ENCODE measurements at places on chromosomes 12 and 14.

DNA sequence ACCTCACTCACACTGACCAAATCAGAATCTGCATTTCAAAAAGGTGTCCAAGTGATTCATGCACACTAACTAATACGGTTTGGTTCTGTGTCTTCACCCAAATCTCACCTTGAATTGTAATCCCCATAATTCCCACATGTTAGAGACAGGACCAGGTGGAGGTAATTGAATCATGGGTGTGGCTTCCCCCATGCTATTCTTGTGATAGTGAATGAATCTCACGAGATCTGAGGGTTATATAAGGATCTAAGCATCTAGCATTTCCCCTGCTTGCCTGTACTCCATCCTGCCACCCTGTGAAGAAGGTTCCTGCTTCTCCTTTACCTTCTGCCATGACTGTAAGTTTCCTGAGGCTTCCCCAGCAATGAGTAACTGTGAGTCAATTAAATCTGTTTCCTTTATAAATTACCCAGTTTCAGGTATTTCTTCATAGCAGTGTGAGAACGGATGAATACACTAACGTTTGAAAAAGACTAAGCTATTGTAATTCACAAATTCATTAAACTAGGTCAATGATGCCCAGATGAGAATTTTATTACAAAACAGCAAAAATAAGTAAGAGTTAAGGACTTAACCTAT is 759.1 kb downstream of the GALC start:
- no peak for DNase-seq

DNA sequence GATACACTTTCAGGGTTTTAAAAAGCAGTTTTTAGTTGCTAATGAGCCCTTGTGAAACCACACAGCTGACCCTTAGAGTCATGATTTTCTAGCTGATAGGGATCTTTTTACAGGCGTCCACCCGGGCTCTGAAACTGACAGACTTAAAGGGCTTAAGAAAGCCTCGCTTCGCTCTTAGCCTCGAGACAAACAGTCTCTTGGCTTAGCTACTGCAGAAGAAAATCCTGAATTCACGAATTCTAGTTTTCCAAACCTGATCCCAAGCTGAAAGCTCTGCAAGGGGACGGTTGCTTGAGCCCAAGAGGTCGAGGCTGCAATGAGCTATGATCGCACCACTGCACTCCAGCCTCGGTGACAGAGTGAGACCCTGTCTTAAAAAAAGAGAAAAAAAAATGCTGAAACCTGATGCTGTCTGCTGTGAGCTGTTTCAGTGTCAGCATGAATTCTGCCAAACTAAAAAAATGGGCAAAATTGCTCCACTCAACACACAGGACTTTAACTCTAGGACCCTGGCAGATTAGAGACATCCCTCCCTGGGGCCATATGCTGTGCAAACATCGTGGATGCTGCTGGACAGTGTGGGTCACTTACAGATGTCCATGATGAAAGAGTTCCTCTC is 3.1 kb upstream of the HPD start:
- no peak for DNase-seq

- DNase-seq = no peak
These were observed 37.5 kb downstream of the CDC42BPB start for GRCh38 chr14:103019826-103020225.

- DNase-seq = no peak
These were observed 47.7 kb downstream of the IL31 start for GRCh38 chr12:122126342-122126635.

- no peak for DNase-seq
These were observed 303.5 kb upstream of the RTL1 start for GRCh38 chr14:101207041-101207440.

- DNase-seq = no peak
These were observed 7.8 kb downstream of the KRT76 start for GRCh38 chr12:52769354-52769753.

GRCh38 chr12:107464644-107465043 is 221.0 kb upstream of the PWP1 start:
- DNase-seq = no peak

DNA sequence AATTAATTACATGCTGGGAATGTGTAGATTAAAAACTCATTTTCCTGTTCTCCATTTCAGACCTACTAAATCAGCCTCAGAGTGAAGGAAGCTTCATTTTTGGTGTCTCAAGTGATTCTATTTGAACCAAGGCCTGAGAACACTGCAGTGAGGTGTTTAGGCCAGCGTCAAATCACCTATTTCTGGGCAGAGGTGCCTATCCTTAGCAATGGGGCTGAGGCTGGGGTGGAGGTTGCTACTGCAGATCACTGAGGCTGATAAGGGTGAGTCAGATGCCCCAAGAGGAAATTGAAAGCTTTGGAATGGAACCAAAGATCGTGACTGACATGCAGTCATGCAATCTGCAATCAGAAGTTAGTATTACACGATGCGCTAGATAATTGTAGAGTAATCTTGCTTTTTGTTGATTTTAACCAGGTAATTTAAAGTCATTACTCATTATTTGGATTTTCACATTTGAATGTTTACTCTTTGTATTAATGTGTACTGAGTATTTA is 4.4 kb downstream of the TXNRD1 start:
- DNase-seq = no peak

DNA sequence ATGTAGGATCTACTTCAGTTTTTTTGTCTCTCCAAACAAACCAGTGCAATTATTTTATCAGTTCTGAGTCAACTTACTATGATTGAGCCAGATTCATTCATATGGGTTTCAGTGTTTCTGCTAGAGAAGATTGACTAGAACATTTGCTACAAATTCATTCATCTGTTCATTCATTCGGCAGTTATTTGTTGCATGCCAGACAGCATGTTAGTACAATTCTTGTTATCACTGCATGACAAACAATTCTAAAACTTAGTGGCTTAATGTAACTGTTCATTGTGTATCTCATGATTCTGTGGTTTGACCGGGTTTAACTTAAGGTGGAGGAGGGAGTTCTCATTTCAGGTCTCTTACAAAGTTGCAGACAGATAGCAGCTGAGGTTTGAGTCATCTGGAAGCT is 52.3 kb downstream of the POLR3B start:
- no peak for DNase-seq

DNA sequence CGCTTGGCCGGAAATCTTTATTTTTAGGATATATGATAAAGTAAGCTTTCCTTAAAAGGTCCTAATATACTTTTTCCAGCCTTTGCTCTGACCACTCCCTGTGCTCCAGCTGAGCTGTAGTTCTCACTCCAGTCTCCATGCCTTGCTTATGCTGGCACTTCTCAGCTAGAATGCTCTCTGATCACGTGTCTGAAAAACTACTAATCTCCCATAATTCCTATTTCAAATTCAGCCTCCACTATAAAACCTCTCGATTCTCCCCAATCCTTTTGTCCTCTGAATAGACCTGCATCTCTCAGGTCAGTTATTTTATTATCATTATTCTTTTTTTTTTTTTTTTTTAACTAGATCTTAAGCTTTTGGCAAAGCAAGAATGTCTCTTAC is 3.7 kb downstream of the BIN2 start:
- DNase-seq = no peak

DNA sequence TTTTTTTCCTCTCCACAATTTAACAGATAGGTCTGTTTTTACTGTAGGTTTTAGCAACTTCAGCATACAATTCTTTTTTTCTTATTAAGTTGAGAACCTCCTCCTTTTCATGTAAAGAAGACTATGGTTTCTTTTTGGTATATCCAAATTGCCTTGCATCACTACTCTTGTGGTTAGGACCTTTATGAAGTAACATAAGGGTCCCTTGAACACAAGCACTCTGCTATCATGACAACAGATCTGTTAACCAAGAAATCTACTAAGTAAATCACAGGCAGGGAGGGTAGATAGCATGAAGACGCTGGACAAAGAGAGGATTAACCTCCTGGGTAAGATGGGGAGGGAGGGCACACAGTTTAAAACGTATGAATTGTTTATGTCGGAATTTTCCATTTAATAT is 380.6 kb downstream of the CCDC91 start:
- no peak for DNase-seq

- no peak for DNase-seq
These were observed 64.5 kb upstream of the DAAM1 start for GRCh38 chr14:59123975-59124374.

DNA sequence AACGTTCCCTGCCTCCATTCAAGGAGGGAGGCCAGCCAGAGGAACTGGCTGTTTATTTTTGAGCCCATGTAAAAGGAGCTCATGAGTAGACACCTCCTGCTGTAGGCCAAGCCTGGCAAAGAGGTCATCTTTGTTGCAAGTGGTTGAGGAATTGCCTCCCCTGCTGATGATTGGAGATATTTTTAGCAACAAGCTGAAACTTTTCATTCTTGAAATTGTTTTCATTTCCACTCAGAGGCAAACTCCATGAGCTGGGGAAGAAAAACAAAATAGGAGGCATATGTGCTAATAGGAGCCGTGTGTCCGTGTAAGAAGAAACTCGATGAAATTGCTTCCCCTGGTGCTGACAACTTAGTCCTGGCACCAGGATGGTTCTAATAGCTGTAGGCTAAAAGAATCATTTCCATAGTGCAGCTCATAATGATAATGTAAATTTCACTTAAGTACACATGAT is 440.1 kb upstream of the FAR2 start:
- DNase-seq = peak; percentile 70

GRCh38 chr12:113306382-113306781 is 28.5 kb downstream of the SLC8B1 start:
- DNase-seq = no peak

DNA sequence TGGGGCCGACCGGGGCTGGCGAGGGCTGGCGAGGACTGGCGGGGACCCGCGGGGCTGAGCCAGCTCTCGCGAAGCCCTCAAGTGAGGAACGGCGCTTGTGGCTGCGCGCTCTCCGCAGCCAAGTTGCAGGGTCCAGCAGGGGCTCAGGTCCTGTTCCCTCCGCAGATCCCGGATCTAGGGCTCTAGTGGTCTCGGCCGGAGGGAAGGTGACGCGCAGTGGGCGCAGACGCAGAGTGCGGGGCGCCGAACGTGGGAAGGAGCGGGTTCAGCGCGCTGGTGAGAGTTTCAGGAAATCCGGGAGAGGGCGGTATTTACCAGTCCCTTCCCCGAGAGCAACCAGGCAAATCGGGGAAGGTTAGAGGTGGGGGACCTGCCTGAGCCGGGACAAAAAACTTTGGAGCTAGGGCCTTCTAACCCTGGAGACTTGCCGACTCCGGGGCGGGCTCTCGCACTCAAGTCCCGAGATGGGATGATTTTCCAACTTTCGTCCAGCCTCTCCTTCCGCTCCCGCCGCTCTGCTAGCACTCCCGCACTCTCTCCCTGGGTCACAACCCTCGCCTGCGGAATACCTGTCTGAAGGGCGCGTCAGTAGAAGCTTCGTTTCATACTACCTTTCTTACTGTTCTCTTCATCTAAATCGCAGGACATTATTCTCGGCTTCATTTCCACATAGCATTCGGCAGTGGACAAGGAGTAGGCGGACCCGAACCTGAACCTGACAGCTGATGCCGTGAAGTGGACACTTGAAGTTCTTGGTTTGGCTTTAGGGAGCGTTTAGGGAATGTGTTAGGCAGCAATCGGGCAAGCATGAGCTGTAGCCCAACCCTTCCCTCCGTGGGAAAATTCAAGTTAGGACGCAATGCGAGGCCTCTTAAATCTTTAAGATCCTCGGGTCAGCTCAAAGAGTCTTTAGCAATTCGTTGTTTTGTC is 13.6 kb upstream of the PAX9 start:
- DNase-seq = peak; percentile 72

DNA sequence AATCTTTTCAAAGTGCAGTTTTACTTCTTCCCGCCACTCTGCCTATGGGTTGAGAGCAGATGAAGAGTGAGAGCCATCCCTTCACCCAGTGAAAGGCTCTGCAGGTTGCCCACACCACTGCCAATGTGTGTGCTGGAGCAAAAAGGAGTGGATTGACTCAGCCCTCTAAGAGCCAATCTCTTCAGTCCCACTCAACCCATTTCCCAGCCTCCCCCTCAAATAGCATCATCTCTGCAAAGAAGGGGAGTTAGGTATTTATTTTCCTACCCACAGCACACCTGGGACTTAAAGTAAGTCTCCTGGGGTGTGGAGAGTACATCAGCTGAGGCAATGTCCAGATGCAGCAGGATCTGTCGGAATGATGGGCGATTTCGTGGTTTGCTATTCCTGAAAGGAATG is 15.3 kb downstream of the MAP3K12 start:
- DNase-seq = no peak

DNA sequence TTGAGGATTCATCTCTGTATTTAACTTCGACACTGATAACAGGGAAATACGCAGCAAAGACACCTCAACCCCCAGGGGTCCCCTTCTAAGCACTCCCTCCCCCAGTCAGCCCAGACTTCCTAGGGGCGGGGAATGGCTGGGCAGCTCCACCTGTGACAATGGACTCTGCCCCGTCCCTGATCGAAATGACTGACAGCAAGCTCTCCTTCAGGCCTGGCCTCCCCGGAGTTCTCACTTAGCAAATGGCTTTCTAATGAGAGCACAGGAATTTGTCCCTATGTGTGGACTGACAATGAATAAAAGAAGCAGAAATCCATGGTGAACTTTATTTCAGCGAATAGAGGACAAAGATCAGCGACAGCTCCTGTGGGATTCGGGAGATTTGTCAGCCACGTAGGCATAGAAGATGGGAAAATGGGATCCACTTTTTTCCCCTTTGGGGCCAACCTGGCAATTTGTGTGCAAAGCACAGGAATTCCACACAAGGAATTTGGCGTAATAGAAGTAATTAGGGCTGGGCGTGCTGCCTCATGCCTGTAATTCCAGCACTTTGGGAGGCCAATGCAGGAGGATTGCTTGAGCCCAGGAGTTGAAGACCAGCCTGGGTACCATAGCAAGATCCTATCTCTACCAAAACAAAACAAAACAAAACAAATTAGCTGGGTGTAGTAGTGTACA is 63.8 kb downstream of the TNFAIP2 start:
- no peak for DNase-seq
